ENCODE measurements at places on chromosomes 3 and 15.

DNA sequence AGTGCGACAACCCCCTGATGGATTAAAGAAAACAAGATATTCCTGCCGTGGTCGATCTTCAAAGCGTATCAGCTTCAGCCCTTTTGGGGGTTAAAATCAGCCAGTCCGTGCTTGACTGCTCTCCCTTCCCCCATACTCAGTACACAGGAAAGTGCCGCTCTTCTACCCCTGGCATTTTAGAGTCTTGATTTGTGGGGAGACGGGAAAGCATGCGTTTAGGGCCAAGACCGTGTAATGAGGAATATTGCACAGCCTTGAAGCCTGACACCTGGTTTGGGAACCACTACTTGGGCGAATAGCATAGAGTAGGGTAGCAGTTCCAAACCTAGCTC is 540 bp upstream of the EDC3 start:
- no peak for DNase-seq

DNA sequence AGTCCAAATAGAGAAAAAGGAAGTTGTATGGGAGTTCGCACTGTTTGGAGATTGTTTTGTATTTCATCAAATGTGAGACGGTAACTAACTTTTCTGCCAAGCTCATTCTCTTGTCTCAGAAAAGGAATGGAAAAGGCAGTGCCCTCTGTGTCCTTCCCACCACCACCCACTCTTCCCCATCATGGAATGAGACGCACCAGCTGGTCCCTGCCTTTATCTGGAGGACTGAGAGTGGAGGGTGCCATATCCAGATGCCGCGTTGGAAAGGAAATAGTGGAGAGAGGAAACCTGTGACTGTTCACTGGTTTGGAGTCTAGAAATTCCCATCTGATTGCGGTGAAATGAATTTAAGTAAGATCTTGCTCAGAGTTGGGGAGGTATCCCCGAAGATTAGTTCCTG is 3.7 kb upstream of the CCK start:
- DNase-seq = no peak

- no peak for DNase-seq
Observed at GRCh38 chr15:67575039-67575502, 32.6 kb downstream of the MAP2K5 start.

DNA sequence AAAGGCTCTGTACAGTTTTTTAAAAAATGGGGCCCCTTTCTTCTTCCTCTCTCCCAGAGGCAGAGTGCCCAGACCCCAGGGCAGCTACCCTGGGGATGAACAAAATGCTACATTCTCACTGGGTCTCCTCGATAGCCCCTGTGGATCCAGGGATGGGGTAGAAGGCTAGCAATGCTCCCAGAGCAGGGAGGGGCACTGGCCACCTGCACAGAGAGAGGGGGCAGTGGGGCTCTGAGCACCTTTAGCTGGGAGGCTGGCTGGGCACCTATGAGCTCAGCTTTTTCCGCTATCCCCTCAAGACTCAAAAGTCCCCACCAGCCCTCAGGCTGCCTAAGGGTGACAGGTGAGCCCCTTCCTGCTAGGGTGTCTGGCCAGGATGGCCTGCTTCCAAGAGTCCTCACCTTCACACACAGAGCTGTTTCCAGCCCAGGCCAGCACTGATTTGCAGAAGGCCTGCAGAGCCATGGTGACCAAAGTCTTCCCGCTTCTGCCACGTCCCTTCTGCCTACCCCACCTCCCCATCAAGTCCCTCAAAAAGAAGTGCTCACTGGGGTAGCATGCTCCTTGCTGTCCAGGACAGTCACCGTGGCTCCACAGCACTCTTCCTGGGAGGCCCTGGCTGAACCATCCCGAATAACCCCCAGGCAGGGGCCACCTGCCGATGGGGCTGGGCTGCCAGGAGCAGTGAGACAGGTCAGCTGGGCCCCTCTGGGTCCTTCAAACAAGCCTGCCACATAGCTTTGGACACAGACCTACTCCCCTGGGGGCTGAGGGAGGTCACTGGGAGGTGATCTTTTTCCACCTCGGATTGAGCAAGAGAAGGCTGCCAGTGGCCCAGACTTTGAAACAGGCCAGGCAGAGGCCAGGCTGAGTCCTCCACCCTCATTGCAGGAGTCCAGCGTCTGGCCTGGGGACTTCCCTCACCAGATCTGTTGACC is 20.4 kb downstream of the BMF start:
- no peak for DNase-seq

DNA sequence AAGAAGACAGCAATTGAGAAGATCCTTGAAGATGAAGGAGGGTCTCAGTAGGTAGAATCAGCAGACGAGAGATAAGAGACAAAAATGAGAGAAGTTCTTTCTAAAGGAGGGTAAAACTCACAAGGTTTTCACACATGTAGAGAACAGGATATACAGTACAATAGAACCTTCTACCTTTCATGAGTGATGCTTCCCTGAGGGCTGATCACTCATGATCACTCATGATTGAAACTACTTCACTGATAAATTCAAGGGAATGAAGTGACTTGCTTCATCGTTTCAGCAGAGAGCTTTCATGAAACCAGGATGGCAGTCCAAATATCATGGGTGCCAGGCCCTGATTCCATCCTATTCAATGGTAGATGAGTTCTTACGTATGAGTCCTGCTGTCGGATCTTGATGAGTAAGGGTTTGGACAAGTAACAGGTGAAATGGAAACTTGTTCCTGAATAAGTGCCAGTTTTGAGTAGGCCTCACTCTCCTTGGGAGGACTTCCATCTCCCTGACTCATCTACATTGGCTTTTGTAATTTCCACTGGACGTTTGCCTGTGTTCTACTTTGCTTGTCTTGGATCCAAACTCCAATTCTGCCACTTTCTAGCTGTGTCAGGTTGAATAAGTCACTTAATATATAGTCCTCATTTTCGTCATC is 9.6 kb upstream of the CLDN16 start:
- no peak for DNase-seq

DNA sequence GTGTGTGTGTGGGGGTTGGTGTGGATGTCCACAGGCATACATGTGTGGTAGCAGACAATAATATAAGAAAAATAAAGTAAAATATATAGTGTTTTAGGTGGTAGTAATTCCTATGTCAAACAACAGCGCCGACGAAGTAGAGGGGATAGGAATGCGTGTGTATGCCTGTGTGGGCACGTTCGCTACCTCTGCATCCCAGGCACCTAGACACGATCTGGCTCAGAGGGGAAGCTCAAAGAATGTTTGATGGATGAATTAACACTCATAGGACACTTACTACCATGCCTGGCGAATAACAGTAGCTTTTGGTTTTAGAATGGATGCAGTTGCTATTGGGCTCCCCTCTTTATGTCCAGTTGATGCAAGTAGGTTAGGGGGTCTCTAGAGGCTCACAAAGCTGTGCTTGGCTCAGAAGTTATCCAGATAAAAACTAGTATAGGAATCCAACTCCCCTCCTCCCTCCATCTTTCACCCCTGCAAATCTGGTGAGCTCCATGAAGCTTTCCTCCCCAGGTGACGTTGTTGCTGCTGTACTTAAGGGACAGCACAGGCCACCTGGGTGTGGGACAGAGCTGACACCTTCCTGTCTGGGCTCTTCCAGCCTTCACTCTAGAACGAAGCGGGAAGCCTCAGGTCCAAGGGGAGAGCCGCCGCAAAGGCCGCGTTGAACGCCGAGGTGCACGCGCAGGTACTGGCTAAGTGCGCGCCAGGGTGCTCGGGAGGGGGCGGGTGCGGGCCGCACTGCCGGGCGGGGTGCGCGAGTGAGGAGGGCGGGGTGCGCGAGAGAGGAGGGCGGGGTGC is 192.6 kb upstream of the LYSMD4 start:
- DNase-seq = peak; percentile 84

DNA sequence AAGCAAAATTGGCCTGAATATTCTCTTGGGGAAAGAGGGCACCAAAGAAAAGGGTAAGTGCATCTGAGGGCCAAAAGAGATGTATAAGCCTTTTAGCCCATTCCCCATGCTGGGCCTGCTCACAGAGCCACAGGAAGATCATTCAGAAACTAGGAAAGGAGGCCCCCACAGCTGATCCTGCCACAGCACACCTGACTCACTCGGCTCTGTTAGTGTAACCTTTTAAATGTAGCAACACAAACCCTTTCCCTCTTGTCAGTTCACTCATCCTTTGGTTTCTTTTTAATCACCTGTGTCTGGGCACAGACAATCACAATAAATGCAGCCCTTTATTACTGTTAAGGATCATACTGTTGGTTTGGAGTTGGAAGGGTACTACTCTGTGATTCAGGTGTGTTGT is 69.9 kb downstream of the PDCD6IP start:
- no peak for DNase-seq

- no peak for DNase-seq
Observed at GRCh38 chr3:100988080-100988479, 5.1 kb downstream of the ABI3BP start.

- DNase-seq = no peak
Observed at GRCh38 chr3:25818335-25818734, 28.4 kb downstream of the OXSM start.

DNA sequence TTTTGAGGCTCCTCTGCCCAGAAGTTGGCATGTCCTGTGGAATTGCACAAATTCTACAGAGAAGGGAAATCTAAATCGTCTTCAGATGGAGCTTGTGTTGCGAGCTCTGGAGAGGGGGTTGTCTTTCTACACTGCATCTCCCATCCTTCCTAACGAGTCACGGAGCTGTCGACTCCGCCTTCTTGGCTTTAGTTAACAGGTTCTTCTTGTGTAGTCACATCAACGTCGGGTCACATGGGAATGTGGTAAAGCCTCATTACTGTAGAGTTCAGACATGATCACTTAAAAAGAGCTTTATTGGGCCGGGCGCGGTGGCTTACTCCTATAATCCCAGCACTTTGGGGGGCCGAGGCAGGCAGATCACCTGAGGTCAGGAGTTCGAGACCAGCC is 60.0 kb downstream of the DNASE1L3 start:
- DNase-seq = no peak

DNA sequence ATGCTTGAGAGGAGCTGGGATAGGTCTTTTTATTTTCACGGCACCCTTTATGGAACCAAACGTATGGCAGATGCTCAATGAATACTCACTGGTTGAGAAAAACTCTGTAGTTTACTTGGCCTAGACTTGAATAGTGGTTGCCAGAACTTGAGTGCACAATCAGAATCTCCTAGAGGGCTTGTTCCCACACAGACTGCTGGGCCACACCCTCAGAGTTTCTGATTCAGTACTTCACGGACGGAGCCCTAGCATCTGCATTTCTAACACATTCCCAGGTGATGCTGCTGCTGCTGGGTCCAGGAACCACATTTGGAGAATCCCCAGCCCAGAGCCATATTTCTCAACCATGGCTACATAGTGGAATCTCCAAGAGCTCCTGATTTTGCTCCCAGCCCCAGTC is 24.6 kb downstream of the CA12 start:
- no peak for DNase-seq

DNA sequence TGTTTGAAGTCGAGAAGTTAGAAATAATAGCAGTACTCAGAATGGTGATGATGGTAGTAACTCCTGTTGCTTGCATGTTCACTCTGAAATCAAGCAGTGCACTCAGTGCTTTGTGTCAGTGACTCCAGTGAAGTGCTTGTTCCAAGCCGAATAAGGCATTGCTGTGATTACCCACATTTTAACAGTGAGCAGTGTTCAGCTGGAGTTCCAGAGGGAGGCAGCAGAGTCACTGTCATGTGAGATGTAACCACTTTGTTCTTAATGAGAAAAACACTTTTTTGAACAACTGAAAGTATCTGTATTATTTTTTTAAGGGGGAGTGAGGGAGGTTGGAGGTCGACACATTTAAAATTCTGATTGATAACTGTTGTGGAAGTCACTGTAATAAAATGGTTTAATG is 3.7 kb downstream of the MDFIC2 start:
- no peak for DNase-seq

GRCh38 chr15:50562735-50563640 is 16.5 kb upstream of the USP50 start:
- no peak for DNase-seq

DNA sequence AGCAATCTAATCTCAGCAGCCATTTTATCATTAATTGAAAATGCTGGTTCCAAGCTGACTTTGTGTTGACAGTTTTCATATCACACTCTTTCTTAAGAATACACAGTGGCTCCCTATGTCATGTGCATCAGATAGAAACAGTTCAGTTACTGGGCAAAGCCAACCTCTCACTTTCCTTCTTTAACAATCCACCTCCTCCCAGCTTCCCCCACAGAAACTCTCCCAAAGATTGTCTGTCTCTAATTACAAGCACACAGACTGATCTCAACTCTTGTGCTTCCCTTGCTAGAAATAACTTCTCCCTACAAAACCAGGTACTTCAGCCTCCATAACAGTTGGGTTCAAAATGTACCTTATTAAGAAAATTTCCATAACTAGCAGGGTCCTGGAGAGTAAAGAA is 228.9 kb upstream of the WNT5A start:
- no peak for DNase-seq

DNA sequence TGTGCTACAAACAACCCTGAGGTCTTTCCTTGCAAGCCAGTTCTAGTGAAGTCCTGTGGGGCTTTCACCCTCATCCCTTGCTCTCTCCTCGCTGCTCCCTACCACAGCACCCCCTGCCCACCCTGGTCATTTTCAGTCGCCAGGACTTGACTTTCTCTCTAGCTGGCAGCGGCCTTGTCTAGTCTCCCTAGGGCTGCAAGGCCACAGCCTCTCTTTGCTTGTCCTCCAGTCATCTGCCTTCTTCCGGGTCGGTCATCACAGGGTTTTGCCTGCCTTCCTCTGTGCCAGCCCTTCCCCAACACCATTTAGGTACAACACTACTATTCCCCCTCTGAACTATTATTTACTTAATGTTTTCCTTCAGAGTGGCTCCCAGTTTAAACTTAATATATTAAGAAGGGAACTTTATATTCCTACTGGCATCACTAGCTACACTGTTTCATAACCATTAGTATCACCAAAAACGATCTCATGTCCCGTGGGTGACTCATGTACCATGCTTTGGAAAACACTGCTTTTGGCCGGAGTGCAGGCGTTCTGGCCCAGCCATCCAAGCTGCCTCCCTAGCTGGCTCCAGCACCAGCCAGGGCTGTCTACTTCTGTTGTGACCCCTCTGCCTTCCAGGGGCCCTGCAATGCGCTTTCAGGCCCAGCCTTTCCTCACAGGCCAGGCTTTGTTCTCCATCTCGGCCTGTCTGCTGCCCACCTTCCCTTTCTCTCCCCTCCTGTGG is 21.4 kb downstream of the FAH start:
- no peak for DNase-seq

- DNase-seq = no peak
Observed at GRCh38 chr15:89333959-89334509, 590 bp downstream of the POLG start.

DNA sequence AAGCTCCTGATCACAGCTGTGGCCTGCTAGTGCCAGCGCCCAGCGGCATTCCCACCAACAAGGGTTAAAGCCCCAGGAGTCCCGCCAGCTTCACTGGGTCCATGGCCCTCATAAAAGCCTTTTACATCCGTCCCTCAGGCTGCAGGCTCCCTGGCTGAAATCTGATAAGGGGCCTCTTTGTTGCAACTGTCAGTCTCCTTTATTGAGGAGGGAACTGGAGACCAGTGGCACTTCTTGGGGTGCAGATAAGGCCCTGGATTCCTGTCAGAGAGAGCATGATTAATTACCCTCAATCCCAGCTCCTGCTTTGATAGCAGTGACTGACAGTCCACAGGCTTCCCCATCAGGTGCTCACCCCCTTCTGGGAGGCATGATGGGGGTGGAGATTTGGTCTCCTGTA is 30.9 kb upstream of the CLK3 start:
- DNase-seq = no peak

GRCh38 chr15:67124911-67125588 is 59.6 kb downstream of the SMAD3 start:
- no peak for DNase-seq
